ENCODE measurements at places on chromosomes 2 and 18. TPM values are rescaled to one million over a fixed set of nuclear protein-coding genes. Genes with fewer than 3 reads are reported as not detected.

GRCh38 chr2:25714740-25715139 lies 41.4 kb upstream of the DTNB start:
- DNase-seq = no peak

GRCh38 chr2:108911401-108911800 lies 77.6 kb downstream of the EDAR start:
- no peak for DNase-seq

DNA sequence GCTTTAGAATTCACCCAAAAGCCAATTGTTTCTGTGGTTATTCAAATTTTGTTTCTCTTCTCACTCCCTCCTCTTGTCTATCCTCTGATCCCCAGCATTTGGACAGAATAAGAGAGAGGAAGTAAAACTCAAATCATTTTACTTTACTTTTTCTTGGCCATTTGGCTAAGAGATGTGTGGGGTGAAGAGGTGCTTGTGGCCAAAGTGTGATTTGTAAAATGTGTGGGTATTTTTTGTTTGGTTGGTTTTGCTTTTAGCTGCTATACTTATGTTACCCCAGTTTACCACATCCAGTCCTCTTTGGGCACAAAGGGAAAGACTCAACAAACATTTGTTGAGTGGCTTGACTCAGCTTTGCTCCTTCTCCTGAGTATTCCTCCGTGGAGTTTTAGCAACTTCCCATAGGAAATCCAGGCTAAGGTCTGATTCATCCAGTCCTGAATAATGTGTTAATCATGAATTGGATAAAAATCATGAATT lies 109.1 kb upstream of the CYP1B1 start:
- no peak for DNase-seq

- no peak for DNase-seq
Observed at GRCh38 chr2:166984797-166985196, 96.5 kb downstream of the XIRP2 start.

- DNase-seq = no peak
Observed at GRCh38 chr18:34704823-34705222, 5.3 kb upstream of the DTNA start.

DNA sequence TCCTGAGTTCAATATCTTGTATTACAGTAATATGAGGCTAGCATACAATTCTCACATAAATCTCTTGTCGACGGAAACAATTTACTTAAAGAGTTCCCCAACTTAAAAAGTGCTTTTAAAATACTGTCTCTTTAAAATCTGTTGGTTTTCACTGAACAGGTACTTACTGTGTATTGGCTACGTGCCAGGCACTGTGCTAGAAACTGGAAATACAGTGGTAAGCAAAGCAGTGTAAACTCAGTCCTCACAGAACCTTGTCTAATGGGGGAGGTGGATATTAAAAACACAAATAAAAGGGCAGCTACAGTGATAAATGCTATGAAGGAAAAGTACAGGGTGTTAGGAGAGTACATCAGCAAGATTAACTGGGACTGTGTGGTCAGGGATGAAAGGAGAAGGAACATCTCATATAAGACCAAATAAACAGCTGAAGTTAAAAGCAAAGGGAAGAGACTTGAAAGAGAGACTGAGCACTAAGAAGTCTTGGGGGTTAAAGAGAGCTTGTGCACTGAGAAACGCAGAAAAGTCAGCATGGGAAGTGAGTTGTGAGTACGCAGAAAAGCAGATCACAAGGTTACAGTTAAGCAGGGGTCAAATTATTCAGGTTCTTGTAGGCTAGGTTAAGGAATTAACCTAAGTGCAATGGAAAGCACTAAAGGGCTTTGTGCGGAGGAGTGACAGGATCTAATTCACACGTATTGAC lies 52.5 kb downstream of the USP40 start:
- no peak for DNase-seq

GRCh38 chr18:40367576-40367975 lies 1587.5 kb upstream of the PIK3C3 start:
- no peak for DNase-seq

The SERPINB4 gene
- total RNA-seq = not detected

The CRYGA gene
- not detected for total RNA-seq

The MROH2A gene
- not detected for total RNA-seq
